Inflammatory macrophage treated with lipopolysaccharide for 4 hours (primary cell): ENCODE measurements at places on chromosomes 3 and 15.

DNA sequence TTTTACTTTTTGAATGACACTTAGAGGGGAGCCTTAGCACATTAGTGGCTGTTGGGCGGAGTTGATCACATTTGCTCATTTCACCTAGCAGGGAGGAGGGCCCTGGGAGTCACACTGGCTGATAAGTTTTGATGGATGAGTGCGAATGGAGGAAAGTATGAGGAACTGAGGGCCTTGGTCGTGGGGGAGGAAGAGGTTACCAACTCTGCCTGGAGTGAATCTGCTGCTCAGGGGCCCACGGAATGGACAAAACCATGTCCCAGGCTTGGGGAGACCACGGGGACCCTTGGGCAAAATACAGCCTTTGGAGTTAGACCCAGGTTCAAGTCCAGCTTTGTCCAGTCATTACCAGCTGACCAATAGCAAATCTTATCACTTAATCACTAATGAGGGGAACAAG, 5.1 kb upstream of the FLNB start:
- no peak for DNase-seq

- DNase-seq, result no peak
Measured at GRCh38 chr15:66169023-66169422, 84.5 kb downstream of the MEGF11 start.

DNA sequence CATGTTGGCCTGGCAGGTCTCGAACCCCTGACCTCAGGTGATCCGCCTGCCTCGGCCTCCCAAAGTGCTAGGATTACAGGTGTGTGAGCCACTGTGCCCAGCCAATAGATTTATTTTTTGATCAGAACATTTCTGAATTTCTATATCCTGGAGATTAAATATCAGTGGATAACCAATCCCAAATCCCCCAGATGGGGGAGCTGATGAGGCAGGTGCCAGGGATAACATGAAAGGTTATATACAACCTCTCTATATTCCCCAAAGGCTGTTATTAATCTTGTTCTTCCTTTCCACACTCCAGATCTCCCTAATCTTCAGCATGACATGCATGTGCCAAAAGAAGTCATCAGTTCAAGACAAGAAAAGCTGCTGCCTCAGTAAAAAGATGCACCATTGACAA, 112.3 kb downstream of the WDR76 start:
- DNase-seq, result no peak

- peak; percentile 60 for DNase-seq
Measured at GRCh38 chr3:131794766-131795388, 239.9 kb downstream of the CPNE4 start.

DNA sequence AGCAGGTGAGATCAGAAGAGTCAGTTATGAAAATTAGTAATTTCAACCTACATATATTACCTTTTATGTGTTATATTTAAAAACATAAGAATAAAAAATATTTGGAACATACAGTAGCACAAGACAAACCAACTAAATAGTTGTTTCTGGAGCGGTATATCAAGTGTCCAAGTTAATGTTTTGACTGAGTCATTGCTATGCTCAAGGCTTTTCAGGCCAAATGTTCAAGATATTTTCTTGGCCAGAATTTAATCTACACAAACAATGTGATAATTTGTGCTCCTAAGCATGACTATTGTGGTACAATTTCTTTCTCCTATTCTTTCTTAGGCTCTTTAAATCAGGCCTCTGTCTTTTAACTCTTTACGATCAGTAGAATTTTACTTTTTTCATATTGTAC, 412.4 kb downstream of the RAP2B start:
- no peak for DNase-seq

- DNase-seq, result no peak
Measured at GRCh38 chr3:97181704-97182103, 367.3 kb downstream of the EPHA6 start.

DNA sequence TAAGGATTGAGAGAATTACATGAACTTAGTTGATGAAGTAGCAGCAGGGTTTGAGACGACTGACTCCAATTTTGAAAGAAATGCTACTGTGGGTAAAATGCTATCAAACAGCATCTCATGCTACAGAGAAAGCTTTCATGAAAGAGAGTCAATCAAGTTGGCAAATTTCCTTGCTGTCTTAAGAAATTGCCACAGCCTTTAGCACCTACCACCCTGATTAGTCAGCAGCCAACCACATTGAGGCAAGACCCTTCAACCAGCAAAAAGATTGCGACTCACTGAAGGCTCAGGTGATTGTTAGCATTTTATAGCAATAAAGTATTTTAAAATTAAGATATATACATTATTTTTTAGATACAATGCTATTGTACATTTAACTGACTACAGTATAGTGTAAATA, 80.9 kb downstream of the RAP2B start:
- peak; percentile 47 for DNase-seq

GRCh38 chr3:48466386-48467109, 20.0 kb downstream of the ATRIP start:
- DNase-seq, result no peak

DNA sequence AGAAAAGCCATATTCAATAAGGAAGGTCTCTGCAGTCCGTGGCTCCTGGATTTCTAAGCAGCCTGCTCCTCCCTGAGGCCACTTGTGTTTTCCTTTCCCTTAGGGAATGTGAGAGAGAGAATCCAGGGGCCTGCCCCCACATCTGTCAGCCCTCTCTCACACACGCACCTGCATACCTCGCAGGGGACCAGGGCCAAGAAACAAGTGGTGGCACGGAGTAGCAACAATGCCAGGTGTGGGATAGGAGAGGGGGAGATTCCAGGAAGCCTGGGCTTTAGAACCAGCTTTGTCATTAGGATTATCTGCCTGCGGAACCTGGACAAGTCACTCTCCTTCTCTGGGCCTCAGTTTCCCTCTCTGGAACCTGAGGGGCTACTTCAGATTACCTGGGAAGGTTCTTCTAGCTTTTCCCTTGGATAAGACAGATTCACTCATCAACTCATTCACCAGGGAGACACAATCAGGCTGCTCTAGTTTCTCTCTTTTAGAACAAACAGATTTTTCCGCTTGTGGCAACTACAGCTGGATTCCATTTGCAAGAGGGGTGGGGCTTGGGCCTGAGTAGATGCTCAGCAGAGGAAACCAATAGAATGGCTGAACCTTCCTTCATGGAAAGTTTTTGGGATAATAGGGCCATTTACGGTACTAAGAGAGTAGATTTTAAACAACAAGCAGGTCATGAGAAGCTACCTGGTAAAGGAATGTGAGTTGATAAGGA, 19.5 kb downstream of the BCL6 start:
- no peak for DNase-seq

GRCh38 chr15:59250249-59250648, 43.6 kb downstream of the LDHAL6B start:
- no peak for DNase-seq

DNA sequence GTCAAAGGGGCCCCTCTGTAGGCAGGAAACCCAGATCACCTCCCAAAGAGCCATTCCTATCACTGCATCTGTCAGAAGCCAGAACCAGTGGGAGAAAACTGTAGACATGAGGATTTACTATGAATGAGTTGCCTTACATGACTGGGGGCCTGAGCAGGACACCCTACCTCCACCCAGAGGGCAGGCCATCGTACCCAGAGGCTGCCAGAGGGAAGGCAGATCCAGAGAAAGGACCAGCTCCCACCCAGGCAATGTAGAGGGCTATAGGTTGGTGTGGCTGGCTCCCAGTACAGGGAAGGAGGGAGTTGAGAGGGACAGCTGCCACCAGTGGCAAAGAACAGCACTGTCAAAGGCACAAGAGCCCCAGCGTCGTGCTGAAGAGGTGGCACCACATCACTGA, 233.2 kb downstream of the OCA2 start:
- DNase-seq, result no peak

GRCh38 chr3:167091226-167091625, 288.9 kb downstream of the ZBBX start:
- DNase-seq, result no peak

DNA sequence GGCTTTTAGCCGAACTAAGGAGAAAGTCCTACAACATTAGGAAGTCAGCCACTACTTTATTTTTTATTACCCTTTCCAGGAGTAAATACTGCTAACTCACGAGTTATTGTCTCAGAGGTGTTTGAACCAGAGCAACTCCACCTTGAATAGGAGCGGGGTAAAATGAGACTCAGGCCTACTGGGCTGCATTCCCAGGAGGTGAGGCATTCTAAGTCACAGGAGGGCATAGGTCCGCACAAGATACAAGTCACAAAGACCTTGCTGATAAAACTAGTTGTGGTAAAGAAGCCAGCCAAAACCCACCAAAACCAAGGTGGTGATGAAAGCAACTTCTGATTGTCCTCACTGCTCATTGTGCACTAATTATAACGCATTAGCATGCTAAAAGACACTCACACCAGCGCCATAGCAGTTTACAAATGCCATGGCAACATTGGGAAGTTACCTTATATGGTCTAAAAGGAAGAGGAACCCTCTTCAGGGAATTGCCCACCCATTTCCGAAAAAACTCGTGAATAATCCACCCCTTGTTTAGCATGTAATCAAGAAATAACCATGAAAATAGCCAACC, 555.9 kb downstream of the IGSF11 start:
- no peak for DNase-seq

GRCh38 chr3:140252812-140253656, 318.0 kb downstream of the CLSTN2 start:
- no peak for DNase-seq

DNA sequence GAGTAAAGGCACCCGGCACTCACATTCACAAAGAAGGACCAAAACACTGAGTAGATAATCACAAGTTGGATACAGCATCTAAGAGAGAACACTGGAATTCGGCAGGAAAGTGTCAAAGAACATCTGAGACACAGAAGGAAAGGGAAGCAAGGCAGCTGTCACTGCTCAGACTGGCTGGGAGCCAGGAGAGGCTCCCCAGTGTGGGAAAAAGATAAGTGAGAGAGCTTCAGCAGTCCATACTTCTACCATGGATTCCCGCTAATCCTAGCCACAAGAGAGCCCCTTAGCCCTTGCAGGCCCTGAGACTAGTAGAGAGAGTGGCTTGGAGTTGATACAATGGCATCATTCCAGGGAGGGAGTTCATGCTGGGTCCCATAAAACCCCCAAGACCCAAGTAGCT, 36.7 kb upstream of the CP start:
- no peak for DNase-seq

DNA sequence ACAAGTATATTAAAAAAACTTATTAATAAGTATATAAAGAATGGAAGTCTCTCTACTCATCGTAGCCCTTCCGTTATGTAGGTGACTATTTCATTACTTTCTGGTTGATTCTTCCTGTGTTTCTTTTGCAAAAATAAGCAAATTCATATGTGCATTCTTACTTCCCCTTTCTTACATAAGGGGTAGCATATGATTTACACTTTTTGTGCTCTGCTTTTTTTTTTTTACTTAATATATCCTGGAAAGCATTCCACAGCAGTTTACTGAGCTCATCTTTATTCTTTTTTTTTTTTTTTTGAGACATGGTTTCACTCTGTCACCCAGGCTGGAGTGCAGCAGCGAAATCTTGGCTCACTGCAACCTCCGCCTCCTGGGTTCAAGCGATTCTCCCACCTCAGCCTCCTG, 12.9 kb downstream of the SCAMP5 start:
- peak; percentile 60 for DNase-seq

- DNase-seq, result no peak
Measured at GRCh38 chr3:128858167-128858566, 21.3 kb upstream of the ACAD9 start.

GRCh38 chr3:134064081-134064480, 34.4 kb upstream of the SLCO2A1 start:
- DNase-seq, result no peak

DNA sequence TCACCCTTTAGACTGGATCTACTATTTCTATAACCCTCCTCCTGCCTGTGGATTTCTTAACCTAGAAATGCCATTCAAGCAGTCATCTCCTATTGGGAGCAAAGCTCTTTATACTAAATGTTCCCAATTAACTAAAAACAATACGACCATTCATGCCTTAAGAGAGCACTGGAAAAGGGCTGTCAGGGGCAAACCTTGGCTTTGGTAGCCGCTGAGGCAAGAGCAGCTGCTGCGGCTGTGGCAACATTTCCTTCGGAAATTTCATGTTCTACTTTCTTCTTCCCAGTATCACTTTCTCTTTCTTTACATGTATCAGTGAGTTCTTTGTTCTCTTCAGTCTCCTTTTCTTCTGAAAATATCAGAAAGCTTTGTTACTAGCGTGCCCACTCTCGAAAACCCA, 56.3 kb upstream of the CSPG5 start:
- peak; percentile 82 for DNase-seq

- peak; percentile 24 for DNase-seq
Measured at GRCh38 chr15:60591496-60592370, 112.8 kb upstream of the ICE2 start.

DNA sequence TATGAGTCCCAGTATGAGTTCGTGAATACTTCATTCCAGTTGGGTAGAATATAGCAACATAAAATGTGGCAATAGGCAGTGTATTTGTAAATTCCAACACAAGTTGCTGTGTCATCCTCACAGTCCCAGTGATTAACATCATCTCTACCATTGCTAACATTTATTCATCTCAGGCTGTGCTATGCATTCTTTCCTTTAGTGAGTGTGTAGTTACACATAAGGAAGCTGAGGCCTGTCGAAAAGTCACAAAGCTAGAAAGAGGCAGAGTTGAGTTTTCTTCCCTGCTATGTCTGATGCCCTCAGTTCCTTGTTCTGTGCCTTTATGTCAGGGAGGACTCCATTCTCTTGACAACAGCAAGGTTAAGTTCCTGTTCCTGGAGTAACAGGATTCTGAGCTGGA, 96.4 kb downstream of the FNDC3B start:
- DNase-seq, result peak; percentile 91

- peak; percentile 29 for DNase-seq
Measured at GRCh38 chr3:12452361-12453330, 31.6 kb upstream of the TSEN2 start.

- DNase-seq, result no peak
Measured at GRCh38 chr15:31027910-31028578, 36.6 kb upstream of the MTMR10 start.

GRCh38 chr3:42900226-42901072, 5.5 kb upstream of the ZNF662 start:
- DNase-seq, result no peak

DNA sequence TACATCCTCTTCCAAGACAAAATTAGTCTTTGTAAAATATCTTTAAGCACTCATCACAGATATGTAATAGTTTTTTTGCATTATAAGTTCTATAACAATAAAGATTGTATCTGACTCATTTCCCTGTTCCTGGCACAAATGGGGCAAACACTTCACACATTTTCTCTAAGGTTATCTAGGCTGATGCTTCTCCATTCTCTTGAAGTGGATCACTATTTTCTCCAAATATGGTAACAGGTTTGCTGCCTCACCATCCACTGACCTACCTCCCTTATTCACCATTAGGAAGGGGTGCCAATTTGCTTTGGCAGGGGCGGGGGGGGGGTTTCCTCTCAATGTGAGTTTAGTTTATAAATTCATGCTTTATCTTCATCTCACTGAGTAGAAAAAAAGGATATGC, 767.7 kb upstream of the LMCD1 start:
- DNase-seq, result no peak
